ENCODE measurements at places on chromosomes 5 and 9.

DNA sequence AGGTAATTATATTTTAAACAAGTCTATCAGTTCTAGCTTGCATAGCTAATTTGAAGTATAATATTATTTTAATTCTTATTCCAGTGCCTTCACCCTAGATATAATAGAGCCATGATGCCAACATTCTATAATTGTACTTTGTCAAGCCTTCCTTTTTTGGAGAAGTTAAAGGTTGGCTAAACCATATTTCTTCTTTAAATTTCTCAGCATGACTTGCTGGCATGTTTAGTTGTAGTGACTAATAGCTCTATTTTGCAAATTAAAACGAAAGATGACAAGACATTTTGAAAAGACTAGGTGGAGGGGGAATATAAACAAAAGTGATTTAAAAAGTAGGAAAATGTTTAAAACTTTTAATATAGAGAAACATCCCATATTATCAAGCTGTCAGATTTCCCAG, 400.7 kb downstream of the PSAT1 start:
- DNase-seq = no peak

DNA sequence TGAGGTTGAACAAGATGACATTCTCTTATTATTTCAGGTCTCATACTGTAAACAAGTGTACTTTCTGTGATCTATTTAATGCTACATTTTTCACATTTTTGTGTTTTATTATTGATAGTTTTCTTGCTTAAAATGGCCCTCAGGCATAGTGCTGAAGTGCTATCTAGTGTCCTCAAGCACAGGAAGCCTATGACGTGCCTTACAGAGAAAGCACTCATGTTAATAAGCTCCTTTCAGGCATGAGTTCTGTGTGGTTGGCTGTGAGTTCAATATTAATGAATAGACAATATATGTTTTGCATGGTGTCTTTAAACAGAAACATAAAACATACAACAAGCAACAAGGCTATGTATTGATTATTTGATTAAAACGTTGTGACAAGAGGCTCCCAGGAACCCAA, 450.1 kb downstream of the PLK2 start:
- DNase-seq = no peak

GRCh38 chr5:132417889-132418485, 48.5 kb downstream of the SLC22A5 start:
- no peak for DNase-seq

DNA sequence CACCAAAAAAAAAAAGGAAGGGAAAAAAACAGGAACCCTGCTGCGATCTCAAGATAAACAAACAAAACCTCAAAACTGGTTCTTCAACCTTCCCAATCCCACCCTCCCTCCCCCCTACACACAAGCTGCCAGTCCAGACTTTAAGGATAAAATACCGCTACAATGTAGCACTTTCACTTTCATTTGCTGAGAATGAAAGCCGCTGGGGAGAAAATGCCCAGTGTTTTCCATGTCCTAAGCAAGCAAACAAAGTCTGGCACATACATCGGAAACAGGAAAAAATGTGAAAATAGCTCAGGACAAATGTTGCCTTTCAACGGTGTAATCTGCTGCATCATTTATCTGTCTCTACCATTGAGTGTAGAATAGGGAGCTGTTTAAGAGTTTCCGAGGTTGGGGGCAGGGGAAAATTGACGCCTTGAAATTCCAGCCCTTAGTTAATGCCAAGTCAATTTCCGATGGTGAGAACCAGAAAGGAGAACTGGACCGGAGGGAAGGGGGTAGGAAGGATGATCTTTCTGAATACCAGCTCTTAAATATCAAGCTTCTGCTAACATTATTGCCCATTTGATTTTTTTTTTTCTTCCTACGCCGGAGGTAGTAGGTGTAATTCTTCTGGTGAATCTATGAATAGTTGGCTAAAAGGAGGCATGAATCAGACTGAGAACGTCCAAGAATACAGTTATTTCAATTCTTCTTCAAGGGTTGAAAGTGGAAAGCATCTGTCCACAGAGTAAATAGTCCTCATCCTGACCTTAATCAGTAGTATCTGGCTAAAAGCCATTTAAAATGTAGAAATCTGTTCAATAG, 1.2 kb upstream of the ADAMTS6 start:
- no peak for DNase-seq

- DNase-seq = no peak
Measured at GRCh38 chr5:175585567-175585966, 72.3 kb upstream of the HRH2 start.

DNA sequence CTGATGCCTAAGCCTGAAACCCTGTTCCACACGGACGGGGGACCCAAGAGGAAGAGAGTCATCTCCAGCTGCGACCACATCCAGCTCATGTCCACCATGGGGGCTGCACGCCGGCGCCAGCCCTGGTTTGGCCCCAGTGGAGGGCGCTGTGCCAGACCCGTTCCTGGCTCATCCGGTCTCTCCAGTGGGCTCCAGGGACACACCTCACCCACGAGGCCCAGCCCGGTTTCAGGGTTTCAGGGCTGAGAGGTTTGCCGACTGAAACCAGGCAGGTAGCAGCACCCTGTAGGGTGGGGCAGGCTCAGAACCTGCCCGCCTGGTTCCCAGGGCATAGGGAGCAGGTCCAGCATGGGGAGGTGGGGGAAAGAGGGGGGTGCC, 71.4 kb upstream of the STXBP1 start:
- DNase-seq = no peak

GRCh38 chr9:128026255-128026772, 40.8 kb downstream of the NAIF1 start:
- no peak for DNase-seq

DNA sequence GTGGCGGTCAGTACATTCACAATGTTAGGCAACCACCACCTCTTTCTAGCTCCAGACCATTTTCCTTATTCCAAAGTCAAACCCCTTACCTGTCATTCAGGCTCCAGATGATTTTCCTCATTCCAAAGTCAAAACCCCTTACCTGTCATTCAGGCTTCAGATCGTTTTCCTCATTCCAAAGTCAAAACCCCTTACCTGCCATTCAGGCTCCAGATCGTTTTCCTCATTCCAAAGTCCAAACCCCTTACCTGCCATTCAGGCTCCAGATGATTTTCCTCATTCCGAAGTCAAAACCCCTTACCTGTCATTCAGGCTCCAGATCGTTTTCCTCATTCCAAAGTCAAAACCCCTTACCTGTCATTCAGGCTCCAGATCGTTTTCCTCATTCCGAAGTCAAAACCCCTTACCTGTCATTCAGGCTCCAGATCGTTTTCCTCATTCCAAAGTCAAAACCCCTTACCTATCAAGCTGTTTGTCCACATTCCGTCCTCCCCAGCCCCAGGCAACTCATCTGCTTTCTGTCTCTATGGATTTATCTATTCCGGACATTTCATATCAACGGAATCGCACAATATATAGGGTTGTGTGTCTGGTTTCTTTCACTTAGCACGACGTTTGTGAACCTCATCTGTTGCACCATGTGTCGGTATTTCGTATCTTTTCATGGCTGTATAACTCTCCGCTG, 5.2 kb downstream of the PLEKHG4B start:
- DNase-seq = no peak

- DNase-seq = no peak
Measured at GRCh38 chr5:99879791-99880511, 655.2 kb upstream of the FAM174A start.

DNA sequence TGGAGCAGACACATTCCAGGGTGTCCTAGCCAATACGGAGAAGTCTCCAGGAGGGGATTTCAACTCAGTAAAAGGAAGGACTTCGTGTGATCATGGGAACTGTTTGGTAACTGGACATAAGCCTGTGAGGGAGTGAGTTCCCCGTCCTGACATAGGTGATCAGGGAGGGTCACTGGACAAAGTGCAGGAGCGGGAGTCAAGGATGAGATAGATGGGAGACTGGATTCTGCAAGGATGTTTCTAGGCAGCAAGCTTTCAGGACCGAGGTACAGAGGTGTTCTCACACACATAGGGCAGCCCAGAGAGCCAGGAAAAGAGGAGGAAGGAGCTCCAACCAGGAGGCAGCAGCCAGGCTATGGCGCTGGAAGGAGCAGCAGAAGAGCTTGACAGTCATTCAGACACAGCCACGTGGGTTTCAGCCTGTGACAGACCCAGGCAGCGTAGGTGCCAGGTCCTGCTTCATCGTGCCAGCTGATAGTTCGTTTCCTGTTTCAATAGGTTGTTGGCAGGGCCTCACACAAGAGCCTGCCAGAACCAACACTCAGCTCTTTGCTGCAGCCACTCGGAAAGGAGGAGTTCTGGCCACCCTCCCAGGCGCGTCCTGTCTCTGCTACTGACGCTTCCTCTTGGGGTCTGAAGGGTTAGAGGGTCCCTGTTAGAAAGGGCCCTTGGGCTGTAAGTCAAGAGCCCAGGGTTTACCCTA, 84.1 kb downstream of the AMBP start:
- no peak for DNase-seq

DNA sequence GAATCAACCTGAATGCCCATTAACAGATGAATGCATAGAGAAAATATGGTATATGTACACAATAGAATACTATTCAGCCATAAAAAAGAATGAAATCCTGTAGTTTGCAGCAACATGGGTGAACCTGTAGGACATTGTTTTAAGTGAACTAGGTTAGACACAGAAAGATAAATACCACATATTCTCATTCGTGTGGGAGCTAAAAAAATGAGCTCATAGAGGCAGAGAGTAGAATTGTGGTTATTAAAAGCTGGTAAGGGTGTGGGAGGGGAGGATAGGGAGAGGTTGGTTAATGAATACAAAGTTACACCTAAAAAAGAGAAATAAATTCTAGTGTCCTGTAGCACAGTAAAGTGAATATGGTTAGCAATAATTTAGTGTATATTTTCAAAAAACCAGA, 23.5 kb downstream of the PTTG1 start:
- no peak for DNase-seq

GRCh38 chr9:129206905-129207304, 28.8 kb upstream of the IER5L start:
- DNase-seq = no peak

DNA sequence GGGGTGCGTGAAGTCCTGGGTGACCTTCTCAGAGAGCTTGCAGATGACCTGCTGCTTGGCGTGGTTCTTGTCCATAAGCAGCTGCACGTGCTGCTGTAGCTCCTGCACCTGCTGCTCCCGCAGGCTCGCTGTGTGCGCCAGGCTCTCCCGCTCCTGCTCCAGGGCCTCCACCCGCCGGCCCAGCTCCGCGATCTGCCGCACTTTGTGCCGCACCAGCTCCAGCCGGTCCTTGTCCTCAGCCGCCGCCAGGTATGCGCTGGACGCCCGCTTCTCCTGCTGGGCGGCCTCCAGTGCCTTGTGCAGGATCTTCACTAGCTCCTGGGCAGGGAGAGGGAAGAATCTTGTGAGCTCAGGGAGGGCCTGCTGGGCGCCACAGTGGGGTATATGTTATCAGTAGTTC, 28.5 kb upstream of the CORO2A start:
- no peak for DNase-seq

- no peak for DNase-seq
Measured at GRCh38 chr9:70411930-70412831, 2.3 kb downstream of the KLF9 start.

DNA sequence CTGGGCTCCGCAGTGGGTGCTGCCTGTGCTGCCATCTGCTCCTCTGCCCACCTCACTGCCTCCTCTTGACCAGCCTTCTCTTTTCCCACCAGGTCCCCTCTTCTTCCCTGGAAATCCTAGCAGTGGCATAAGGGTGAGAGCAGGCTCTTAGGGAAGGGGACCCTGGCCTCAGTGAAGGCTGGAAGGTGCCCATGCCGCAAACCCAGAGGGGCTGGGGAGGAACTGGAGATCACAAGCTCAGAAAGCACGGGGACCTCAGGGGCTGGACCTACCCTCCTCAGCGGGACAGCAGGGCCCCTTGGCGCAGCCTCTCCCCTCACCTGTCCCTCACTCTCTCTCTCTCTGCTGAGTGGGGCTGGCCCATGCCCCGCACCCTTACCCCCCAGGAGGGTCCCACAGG, 144.4 kb upstream of the IRX2 start:
- DNase-seq = no peak

- no peak for DNase-seq
Measured at GRCh38 chr9:132690696-132691095, 20.4 kb downstream of the GTF3C4 start.

DNA sequence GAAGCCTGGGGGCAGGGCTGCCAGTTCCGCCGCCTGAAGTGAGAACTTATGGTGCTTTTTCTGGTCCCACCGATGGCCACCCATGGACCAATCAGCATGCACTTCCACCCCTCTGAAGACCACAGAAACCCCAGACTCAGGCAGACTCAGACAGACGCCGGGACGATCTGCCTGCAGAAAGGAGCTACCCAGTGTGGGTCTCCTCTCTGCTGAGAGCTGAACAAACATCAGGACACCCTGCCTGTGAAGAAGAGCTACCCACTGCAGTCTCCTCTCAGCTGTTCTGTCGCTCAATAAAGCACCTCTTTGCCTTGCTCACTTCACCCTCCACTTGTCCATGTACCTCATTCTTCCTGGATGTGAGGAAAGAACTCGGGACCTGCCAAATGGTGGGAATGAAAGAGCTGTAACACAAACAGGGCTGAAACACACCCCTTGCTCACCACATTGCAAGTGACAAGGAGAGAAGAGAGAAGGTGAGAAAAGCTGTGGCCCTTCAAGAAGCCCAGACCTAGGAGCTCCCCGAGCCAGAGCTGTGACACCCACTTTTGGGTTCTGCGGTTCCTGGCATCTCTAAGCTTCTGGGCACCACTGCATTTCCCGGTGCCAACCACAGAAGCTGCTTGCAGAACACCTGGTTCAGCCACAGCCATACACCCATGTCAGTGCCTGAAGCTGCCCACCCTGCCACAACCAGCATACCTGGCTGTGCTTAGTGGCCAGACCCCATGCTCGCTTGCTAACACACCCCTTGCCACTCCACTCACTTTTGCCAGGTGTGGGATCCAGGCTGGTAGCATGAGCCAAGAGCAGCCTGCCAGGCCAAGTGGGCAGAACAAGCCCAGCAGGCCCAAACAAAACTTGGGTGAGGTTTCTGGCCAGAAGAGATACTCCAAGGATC, 114.3 kb upstream of the TSLP start:
- DNase-seq = no peak

- no peak for DNase-seq
Measured at GRCh38 chr9:68832861-68833518, 128.0 kb downstream of the PIP5K1B start.

GRCh38 chr9:137000177-137000930, 4.0 kb upstream of the CLIC3 start:
- no peak for DNase-seq

DNA sequence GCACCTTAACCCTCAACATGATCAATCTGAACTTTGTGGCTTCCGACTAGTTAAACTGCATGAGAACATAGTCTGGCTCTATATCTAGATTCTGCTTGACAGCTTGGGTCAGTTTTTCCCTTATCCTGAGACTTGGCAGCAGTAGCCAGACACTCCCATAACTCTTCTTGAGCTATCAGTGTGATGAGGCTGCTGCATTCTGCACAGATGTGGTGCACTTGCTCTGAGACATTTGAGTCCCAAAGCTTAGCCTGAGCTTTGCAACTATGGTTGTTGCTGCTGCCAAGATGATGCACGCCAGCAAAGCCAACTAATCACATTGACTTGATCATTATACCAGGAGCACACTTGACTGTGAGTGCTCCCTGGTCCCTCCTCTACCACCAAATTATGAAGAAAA, 36.2 kb downstream of the MOCS2 start:
- no peak for DNase-seq

Measured in retinal pigment epithelial cell (primary cell).